ENCODE measurements at places on chromosomes 2 and 18. TPM values are rescaled to one million over a fixed set of nuclear protein-coding genes. Genes with fewer than 3 reads are reported as not detected.

DNA sequence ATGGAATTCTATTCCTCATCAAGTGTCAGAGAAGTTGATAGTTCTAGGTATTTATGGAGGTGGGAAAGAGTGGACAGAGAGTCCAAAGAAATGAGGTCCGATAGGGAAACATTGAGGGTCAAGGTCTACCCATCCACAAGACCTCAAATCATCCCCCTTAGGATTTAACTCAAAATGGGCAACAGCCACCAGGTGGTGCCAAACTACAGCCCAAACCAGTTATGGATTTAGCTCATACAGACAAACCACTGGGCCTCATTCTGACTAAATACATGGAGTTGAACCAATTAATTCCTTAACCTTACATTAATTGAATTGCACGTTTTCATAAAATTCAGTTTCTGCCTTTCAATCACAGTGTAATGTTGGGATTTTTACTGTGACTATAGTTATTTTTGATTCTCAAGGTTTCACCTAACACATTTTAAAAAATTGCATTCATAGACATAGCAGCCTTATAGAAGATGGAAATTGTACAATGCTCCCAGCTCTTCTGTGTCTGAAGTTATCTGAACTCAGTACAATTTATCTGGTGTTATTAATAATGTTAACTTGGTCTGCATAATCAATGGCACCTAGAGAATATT lies 98.2 kb upstream of the HNMT start:
- no peak overlapping the region for H3K27ac ChIP-seq
- H3K27me3 ChIP-seq, result no peaks in the 10 kb centered on the region
- no peak overlapping the region for H3K4me3 ChIP-seq
- no peaks in the 10 kb centered on the region for H3K4me1 ChIP-seq

DNA sequence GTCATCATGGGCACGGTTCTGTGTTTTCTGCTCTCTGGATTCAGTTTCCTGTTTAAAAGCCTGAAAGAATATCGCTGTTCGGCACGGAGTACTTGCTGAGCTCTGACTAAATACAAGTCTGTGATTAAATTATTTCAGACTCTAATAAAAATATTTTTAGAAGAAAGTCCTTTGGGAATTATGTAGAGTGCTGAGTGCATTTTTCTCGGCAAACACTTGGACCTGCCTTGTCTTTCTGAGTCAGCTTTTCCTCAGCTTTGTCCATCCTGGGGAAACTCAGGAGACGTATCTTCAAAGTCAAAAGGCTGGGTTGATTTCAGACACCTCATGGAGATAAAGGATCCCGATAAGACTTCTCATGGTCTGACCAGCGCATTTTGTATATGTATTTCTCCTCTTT lies 45.9 kb downstream of the IL1R2 start:
- DNase-seq, result no peak
- H3K4me1 ChIP-seq, result no peaks in the 10 kb centered on the region
- H3K36me3 ChIP-seq, result no peaks in the 10 kb centered on the region
- H3K27ac ChIP-seq, result peak overlapping the region; percentile 87
- no peaks in the 10 kb centered on the region for H3K27me3 ChIP-seq

DNA sequence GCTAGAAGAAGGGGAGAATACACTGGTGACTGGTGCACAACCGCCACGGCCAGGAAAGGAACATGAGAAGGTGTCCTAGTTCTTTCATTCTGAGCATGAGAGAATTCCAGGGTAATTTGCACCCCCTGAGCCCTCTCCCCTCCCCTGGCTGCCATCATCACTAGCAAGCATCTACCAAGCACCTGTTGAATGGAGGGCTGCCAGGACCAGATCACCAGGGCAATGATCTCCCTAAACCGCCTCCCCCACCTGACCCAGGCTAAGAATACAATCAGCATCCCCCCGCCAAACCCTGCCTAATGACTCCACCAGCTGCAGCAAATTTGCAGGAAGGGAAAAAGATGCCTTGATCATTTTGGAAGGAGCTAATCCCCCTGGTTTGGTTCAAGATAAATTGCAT lies 100.2 kb downstream of the STPG4 start:
- peaks cover 19% of the 10 kb centered on the region for H3K36me3 ChIP-seq
- no peaks in the 10 kb centered on the region for H3K27me3 ChIP-seq
- H3K27ac ChIP-seq, result peak overlapping the region; percentile 99

Gene NTSR2
- polyA plus RNA-seq, result not detected

- no peak overlapping the region for H3K4me3 ChIP-seq
- no peaks in the 10 kb centered on the region for H3K36me3 ChIP-seq
- DNase-seq, result peak; percentile 67
- H3K4me1 ChIP-seq, result peaks cover 4% of the 10 kb centered on the region
- peak overlapping the region; percentile 50 for H3K27ac ChIP-seq
These were observed 88.5 kb downstream of the DYNAP start for GRCh38 chr18:54679318-54680149.

Gene USP40
- 36.8 TPM for polyA plus RNA-seq

DNA sequence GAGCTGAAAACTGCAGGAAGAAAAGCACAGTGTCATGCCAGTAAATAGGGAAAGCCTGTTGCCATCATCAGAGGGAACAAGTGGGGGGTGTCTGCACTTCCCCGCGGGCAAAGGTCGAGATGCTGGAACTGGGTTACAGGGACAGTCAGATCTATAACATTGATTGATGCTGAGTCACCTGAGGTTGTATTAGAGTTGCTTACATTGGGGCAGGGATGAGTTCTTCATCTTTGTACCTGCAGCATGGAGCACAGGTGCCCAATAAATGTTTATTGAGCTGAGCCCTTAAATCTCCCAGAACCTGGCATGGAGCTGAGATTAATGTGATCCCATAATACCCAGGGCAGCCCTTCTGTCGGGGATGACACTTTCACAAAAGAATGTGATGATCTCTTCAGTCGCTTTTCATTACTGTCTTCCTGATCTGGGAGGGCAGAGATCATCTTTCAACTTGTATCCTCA lies 5.9 kb upstream of the RNF152 start:
- no peaks in the 10 kb centered on the region for H3K36me3 ChIP-seq
- peaks cover 5% of the 10 kb centered on the region for H3K4me1 ChIP-seq
- H3K27me3 ChIP-seq, result no peaks in the 10 kb centered on the region
- H3K4me3 ChIP-seq, result no peak overlapping the region

- H3K4me3 ChIP-seq, result no peak overlapping the region
- H3K4me1 ChIP-seq, result no peaks in the 10 kb centered on the region
- H3K27ac ChIP-seq, result no peak overlapping the region
- DNase-seq, result no peak
- H3K27me3 ChIP-seq, result no peaks in the 10 kb centered on the region
- no peaks in the 10 kb centered on the region for H3K36me3 ChIP-seq
These were observed 219.6 kb upstream of the ID2 start for GRCh38 chr2:8462280-8462679.

Measured in SK-N-SH (cell line).